Activated CD4-positive, alpha-beta T cell treated with anti-CD3 and anti-CD28 coated beads, Interleukin-2, amount 50 U/mL, for 1 hour (primary cell): ENCODE measurements at places on chromosomes 16 and 17.

- no peak for DNase-seq
These were observed 5.9 kb downstream of the UBE2I start for GRCh38 chr16:1315081-1316032.

- DNase-seq = no peak
These were observed 72.7 kb downstream of the OMG start for GRCh38 chr17:31224366-31224765.

DNA sequence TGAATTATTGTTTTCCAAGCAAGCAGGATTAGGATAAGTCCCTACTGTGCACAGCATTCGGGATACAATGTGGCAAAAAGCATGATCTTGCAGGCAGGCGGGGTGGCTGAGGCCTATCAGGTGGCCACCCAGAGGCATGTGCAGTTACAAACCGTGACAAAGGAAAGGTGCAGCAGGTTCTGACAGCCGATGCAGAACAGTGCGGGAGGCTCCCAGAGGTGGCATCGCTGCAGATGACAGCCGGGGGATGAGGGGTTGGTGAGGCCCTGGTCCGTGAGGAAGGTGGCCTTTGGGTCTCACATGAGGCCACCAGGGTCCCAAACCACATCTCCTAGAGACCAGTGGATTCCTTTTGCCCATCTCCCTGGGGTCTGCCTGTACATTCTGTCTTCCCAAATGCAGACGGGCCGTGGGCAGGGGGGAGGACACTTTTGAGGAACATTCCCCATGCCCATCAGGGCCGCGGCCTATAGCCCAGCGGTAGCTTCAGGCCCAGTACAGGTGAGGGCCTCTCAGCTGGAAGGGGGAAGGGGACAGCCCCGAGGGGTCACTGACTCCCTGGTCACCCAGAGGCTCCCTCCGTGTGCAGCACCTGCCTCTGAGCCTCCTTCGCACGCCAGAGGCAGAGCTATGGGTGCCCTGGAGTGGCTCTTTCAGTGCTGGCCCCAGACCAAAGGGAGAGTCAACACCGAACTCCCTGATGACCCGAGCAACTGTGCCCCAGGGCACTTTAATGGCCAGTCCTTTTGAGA lies 85.1 kb downstream of the SOCS1 start:
- no peak for DNase-seq

DNA sequence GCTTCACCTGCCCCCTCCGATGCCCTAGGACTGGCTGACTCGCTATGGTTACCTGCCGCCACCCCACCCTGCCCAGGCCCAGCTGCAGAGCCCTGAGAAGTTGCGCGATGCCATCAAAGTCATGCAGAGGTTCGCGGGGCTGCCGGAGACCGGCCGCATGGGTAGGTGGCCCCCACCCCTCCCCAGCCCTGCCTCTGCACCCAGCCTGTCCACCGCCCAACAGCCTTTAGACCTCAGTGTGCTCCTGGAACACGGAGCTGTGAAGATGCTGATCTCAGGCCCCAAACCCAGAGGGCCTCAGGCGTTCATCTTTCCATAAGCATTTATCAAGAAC lies 993 bp downstream of the MMP25 start:
- DNase-seq = no peak

DNA sequence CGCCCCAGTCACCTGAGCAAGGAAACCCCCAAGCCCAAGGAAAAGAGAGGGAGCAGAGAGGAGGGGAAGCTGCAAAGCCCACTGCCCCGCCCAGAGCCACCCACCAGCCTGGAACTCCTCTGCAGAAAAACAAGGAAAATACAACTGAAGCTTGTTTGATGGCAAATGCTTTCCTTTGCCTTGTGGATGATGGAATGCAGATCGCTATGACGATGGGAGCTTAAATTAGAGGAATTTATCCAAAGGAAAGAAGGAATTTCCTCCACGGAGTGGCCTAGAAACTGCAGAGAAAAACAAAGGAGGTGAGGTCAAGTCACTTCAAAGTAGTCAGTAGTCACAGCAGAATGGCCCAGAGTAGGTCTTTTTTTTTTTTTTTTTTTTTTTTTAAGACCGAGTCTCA lies 31.5 kb upstream of the ASGR2 start:
- DNase-seq = no peak

GRCh38 chr17:1714980-1715802 lies 5.0 kb upstream of the TLCD2 start:
- peak; percentile 50 for DNase-seq

DNA sequence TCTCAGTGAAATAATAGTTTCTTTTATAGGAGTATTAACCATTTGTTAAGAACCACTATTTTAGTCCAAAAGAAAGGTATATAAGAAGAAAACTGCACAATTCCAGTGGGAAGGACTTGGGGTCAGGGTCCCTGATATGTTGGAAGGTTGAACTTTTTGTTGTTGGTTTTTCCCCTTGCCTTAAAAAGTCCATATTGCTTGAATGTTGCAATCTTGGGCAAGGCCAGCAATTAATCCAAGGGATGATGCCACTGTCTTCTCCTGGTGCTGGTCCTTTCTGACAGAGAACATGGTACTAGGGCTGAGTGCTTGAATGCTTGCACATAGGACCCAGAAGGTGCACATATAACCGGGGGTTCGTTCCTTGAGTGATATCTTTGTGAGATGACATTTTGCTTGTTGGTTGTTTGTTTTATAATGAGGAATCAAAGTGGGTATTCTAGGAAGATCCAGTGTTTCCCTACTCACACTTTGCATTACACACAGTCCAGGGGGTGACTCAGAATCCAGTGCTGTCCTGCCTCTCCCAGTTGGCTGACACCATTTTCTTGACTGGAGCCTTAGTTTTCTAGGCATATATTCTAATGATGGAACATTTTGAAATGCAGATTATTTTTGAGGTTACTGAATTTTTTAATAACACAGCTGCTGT lies 54.9 kb downstream of the SIAH1 start:
- DNase-seq = no peak

DNA sequence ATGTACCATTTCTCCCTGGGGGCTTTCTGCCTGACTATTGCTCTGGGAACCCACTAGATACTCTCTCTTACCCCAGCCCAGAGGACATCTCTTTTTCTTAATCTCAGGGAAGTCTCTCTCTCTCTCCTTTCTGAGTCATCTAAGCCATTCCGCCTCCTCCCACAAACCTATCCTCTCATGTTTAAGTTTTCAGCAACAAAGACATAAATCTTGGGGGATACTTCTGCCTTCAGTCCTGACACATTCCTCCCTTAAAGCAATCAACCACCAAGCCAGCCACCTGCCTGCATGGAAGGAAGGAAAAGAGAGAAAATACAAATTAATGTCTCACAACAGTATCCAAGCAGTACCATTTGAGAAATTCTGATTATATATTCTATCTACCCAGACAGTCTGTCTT lies 128.8 kb downstream of the HS3ST2 start:
- no peak for DNase-seq

DNA sequence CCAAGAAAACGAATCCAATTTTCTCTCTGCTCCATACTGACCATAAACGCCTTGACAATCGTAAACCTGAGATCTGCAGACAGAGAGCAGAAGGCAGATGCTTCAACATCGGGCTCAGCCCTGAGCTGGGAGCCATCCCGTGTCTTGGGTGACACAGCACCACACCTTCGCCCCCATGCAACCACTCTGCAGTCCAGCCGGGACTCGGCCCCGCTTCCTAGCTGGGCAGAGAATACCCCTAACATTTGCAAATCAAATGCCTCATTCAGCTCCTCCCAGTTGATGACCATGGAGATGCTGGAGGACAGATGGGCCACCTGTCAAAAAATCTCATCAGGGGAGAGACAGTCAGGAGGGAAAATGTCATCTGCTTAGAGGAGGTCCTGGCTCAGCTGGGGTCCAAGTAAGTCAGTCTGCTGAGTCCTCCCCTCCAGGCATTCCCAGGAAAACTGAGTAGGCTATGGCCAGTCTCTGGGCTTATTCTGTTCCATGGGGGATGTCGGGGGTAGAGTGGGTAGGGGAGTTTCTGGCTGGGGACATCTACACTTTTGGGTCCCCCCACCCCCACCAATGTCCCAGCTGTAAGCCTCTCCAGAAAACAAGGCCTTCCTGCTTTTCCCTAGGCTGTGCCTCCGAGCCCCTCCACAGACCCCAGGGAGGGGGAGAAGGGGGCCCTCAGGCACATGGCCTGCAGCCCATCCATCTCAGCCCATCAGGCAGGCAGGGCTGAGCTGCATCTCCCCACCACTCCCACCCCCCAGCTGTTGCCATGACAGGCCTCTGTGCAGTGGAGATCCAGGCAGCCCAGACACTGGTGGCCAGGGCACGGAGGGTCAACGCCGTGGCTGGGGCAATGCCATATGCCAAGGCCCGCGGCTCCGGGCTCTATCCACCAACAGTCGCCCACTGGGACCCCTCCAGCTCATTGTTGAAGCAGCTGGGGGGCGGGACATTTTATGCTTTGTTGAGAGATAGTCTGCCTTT lies 158.6 kb downstream of the AXIN2 start:
- no peak for DNase-seq

DNA sequence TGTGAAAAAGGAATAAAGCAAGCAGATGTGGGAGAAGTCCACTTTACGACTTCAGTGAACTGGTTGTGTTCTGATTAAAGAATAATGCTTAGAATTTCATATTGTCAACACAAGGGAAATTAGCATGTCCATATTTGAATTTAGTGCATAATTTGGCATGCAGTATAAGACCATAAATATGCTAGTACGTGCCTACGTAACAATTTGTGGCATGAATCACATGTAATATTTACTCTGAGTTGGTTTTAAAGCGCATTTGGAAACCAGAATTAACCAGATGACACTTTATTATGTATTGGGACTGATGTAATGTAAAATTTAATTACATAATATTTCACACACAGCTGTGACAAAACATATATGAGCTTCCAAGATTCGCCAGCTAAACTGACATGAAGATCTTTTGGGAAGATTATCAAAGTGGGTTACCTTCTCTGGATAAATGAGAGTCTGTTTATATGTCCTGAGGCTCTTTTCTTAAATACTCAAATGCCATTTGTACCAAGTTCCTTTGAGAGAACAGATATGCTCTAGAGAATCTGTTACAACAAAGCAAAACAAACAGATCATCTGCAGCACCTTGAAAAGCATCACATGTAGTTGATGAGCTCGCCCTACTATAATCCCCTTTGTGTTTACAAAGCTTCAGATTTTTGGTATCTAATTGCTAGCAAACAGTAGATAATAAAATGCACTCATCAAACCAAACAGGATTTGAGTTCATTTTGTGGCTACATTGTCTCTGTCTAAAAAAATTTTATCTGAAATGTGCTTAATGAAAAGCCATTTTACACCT lies 1468.6 kb downstream of the CDH11 start:
- no peak for DNase-seq

- DNase-seq = no peak
These were observed 27.9 kb downstream of the MYOCD start for GRCh38 chr17:12693640-12694039.

- no peak for DNase-seq
These were observed 251.7 kb upstream of the IRX3 start for GRCh38 chr16:54538276-54538675.

- no peak for DNase-seq
These were observed 498.2 kb upstream of the ERCC4 start for GRCh38 chr16:13421726-13422125.

DNA sequence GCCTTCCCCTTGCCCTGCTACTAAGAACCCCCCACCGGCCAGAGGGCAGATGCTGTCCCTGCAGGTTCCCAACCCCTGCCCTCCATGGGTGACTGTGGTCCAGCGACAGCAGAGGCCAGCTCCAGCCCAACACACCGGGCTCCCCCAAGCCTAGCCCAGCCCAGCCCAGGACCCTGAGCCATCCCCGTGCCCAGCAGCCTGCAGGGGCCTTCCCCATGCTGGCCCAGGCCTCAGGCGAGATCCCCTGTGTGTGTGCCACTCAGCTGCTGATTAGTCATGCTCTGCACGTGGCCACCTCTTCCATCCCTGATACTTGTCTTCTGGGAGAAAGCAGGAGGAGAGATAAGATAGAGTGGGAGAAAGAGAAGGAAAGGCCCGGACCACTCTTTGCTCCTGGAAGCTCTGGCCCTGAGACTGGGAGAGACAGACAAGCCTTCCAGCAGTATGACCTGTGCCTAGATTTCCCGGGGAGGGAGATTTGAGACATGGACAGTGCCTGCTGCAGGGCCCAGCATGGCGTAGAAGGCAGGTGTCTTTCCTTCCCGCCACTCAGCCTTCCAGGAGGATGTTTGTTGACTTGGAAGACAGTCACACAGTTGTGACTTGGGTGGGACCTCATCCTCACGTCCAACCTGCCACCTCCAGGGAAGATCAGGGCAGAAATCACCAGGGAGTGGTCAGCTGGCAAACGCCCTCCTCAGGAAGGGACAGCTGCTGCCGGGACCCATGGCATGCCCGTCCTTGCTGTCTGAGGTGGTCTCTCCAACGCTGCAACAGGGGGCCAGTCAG lies 41.3 kb upstream of the RASD1 start:
- DNase-seq = no peak

GRCh38 chr17:19569785-19570543 lies 36.3 kb downstream of the SLC47A1 start:
- DNase-seq = no peak

- no peak for DNase-seq
These were observed 210.4 kb upstream of the IRX5 start for GRCh38 chr16:54720259-54720658.

DNA sequence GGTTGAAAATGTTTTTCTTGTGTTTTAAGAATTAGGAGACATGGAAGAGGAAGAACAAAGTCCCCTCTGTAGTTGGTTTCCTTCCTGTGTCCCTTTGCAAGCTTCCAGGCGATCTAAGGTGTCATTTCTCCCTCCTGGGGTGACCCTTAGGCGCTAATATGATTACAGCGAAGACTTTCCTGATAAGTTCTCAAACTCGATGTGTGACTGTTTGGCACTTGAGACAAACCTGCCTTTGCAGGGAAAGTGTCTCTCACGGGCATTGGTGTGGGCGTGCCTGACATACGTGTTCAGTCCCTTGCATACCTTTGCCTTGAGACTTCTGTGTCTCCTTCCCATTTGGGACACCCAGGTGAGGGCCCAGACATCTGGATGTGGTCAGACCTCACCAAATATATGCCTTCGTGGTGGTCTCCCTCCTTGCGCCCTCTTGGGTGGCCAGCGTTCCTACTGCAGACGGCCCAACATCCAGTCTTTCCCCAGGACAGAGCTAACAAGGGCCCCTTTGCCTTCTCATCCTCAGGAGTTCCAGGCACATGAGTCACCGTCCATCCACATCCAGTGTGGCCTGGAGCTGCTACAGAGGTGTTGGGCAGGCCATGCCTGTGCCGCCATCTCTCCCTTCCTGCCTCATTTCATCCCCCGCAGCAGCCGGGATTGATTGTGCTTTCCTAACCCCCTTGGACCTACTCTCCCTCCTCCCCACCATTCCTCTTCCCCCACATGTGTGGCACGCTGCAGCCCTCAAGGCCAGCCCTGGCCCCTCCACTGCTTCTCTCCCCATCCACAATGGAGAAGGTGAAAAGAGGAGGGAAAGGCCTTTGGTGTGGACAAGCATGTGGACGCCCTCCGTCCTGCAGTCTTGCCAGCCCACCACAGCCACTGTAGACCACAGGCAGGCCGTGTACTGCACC lies 3.1 kb upstream of the JPT2 start:
- DNase-seq = no peak
